ENCODE measurements at places on chromosomes 16 and 17.
A peak's percentile ranks its signal among the peaks of the same experiment; 100 is the strongest.

DNA sequence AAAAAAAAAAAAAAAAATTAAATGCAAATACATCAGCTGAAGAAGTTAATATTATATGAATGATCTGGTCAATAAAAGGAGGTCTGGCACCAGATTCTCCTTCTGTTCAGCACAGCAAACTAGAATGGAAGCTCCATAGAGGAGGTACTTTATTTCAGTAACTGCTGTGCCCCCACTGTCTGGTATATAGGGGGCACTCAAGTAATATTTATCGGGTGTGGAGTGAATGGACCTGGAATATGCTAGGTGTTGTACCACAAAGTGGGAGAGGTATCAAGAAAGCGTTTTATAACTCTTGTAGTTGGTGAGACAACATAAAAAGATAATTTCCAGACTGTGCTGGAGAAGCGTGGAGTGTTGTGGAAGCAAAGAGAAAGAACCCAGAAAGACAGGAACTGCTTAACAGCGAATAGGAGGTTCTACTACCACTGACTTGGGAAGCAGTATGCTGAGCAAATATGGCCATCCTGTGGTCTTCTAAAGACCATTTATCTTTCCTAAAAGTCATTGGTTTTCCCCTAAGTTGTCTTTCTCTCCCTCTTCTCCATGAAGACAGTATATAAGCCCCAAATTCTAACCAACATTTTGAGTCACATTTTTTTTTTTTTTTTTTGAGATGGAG is 12.2 kb upstream of the PRKCA start:
- no peak for DNase-seq

DNA sequence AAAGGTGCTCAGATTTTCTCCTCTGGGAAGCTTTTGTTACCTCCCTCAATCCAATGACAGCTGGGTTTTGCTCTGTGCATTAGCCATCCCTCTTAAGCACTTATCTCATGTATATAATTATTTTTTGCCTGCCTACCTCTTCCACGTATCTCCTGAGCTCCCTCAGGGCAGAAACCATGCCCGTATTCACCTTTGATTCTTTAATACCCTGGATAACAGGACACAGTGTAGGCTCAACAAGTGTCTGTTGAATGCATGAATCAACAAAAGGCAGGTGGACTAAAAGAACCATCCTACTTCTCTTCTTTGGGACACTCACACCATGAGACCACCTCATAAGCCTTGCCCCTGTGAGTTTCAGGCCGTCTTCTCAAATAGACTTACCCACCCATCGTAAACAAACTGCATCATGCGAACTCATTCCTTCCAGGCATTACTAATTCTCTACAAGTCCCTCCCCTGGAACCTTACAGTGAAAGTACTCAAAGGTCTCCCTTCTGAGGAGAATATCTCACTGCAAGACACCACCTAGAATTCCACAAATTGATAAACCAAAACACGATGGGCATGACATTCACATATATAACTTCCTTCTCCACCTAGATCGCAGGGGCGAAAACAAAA is 3.2 kb downstream of the ARHGAP17 start:
- no peak for DNase-seq

- DNase-seq, result peak; percentile 48
Observed at GRCh38 chr16:30958175-30959079, 873 bp downstream of the SETD1A start.

- DNase-seq, result peak; percentile 86
Observed at GRCh38 chr16:89917773-89918452, 749 bp upstream of the MC1R start.

- DNase-seq, result no peak
Observed at GRCh38 chr17:51124640-51125503, 4.2 kb upstream of the SPAG9 start.

DNA sequence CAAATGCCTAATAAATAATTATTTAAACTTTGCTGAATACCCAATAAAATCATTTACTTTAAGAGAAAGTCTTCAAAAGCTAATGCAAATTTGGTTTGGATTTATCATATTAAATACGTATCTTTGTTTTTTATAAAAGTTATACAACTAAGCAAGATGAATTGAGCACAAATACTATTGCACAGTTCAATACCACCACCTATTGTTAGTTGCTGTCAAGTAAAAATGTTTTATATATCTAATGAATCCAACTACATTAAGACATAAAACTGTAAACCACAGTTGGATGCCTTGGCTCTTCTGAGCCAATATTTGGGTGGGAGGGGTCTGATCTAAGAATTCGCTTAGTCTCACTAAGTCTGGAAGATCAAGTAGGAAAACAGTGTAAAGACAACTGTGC is 7.7 kb downstream of the FBXL20 start:
- no peak for DNase-seq

DNA sequence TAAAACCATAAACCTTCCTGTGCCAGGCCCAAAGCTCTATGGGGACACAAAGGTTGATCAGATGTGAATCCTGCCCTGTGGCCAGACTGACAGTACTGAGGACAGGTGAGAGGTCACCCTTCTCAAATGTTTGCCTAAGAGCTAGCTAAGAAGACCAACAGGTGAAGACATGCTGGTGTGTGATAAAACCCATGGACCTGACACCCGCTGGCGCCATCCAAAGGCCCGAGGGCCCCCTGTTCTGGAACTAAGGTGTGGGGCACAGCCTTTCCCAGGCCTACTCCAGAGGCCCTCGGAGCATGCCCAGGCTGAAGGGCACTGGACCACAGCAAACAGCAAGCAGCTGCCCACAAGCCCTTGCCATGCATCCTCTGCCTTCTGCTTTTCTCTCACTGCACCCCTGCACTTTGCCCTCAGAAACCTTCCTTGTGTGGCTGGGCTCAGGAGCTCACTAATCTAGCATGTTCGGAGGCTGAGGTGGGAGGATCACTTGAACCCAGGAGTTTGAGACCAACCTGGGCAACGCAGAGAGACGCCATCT is 5.2 kb upstream of the CDK3 start:
- DNase-seq, result no peak

DNA sequence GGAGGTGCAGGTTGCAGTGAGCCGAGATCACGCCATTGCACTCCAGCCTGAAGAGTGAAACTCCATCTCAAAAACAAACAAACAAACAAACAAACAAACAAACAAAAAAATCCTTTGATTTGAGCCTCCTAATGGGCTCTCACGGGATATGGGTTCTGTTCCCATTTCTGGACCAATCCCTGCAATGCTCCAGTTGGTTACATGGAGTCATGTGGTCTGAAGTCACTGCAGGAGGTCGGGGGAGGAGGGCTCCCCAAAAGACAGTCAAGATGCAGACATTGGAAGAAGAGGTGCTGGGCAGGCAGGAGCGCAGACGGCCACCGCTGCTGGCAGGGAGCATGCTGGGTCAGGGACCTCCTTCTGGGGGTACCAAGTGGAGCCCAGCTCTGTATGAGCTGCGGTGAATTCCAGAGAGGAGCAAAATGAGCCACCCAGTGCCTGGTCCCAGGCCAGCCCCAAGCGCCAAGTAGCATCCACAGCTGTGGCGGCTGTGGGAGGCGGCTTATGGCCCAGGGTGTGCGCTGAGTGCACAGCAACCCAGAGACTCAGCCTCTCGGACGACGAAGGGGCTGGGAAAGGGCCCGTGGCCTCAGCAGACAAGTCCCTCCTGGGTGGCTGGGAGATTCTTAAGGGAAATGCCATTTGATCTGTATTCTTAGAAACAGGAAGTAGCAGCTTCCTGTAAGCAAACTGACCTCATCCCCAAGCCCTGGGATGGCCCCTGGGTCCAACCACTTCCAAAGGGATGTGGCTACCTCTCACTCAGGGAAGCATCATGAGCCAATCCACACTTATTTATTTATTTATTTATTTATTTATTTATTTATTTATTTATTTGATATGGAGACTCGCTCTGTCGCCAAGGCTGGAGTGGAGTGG is 19.6 kb upstream of the ATP2A3 start:
- no peak for DNase-seq

GRCh38 chr17:3695723-3696411 is at the start of gene P2RX5:
Gene P2RX5 (minus strand): TSS chr17:3696155. CDS start chr17:3696005, 150 bp downstream.
- DNase-seq, result peak; percentile 50

GRCh38 chr17:17835415-17836249 is 1.2 kb downstream of the SREBF1 start:
- DNase-seq, result no peak

DNA sequence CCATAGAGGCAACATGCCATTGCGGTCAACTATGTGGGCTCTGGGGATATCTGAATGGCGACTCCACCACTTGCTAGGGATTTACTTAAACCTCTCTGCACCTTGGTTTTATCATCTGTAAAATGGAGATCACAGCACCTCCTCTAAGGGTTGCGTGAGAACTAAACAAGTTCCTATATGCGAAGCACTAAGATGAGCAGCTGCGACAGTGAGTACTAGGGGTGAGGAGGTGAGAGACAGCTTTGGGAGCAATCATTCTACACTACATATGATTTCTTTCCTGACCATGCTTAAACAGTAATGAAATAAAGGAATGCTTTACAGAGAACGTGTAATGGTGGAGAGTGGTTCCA is 61.4 kb downstream of the CREBBP start:
- no peak for DNase-seq

- no peak for DNase-seq
Observed at GRCh38 chr17:71460943-71461342, 659.9 kb upstream of the SOX9 start.

- no peak for DNase-seq
Observed at GRCh38 chr16:53053967-53054669, 673 bp upstream of the CHD9 start.

- DNase-seq, result no peak
Observed at GRCh38 chr17:66345264-66345663, 42.9 kb downstream of the PRKCA start.

DNA sequence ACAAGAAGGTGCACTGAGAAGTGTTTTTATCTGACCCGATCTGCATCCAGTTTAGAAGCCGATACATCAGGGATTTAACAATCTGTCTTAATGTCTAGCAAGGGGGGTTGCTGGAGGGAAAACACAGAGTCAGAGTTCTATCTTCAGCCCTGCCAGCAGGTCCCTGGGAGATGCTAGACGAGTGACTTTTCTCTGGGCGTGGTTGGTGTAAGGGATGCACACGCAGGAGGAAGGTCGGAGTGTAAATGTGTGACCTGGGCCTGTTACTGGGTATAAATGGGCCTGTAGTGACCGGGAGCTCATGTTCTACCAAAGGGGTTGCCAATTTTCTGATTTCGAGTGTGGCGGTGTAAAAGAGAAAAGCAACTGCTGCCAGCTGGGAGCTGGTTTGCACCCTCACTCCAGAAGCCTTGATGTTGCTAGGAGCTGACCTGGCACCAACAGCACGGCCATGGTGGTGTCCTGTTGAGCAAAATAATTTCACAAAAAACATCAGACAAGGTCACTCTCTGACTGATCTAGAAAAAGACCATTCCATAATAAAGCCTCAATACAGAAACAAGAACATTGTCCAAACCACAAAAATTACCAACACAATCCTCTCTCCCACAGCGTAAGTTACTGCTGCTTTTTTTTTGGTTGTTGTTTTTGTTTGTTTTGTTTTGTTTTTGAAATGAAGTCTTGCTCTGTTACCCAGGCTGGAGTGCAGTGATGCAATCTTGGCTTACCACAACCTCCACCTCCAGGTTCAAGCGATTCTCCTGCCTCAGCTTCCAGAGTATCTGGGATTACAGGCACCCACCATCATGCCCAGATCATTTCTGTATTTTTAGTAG is 1.3 kb upstream of the KCTD13 start:
- no peak for DNase-seq

DNA sequence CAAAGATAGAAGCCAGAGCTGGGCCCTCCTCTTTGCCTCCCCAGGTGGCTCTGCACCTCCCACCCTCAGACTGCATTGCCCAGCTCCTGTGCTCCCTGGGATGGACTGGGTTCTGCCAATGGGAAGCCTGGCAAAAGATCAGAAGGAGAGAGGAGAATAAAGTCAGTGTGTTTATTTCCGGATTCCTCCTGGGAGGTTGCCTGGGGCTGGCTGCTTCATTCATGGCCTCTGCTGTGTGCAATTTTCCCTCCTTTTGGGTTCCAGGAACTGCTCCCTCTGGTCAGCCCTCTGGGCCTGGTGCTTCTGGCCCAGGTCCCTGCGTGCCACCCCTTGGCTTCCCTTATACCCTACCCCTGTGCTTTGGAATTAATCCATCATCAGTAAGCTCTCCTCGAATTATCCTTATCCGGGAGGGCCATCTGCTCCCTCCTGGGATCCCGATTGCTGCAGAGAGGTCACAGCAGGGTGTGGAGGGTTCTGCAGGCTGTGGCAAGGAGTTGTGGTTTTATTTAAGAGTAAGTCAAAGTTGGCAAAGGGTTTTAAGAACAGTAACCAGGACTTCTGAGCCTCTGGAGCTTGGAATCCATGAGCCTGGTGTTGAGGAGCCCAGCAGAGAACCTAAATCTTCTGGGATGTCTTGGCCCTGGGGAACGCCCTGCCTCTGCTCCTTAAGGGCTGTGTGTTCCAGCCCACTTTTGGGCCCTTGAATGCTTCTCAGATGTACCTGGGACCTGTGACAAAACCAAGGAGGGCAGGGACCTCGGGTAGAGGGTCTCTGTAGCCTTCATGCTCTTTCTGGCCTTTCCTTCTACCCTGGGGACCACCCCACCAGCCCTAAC is 8.2 kb upstream of the MMP2 start:
- DNase-seq, result no peak

DNA sequence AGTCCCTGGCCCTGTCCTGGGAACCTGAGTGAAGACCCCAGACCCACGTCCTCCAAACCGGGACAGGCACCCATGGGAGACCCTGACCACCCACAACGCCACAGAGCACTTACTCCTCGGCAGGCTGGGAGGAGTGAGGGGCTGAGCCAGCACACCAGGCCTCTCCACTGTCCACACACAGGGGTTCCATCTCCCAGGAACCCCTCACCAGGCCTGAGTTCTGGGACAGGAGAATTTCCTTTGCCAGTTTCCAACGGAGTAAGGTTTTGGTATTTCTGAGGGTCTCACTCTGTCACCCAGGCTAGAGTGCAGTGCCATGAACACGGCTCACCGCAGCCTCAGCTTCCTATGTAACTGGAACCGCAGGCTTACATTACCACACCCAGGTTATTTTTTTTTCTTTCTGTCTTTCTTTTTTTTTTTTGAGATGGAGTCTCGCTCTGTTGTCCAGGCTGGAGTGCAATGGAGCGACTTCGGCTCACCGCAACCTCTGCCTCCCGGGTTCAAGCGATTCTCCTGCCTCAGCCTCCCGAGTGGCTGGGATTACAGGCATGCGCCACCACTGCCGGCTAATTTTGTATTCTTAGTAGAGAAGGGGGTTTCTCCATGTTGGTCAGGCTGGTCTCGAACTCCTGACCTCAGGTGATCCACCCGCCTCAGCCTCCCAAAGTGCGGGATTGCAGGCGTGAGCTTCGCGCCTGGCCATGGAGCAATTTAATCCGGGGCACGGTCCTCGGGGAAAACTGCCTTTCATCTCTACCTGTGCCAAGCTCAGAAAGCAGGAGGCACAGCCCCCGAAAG is 1.6 kb downstream of the PGAP6 start:
- DNase-seq, result no peak
